AG04449 (cell line): ENCODE measurements at places on chromosomes 13 and 19.

- DNase-seq = no peak
Observed at GRCh38 chr19:19721896-19722295, 11.0 kb downstream of the ZNF14 start.

DNA sequence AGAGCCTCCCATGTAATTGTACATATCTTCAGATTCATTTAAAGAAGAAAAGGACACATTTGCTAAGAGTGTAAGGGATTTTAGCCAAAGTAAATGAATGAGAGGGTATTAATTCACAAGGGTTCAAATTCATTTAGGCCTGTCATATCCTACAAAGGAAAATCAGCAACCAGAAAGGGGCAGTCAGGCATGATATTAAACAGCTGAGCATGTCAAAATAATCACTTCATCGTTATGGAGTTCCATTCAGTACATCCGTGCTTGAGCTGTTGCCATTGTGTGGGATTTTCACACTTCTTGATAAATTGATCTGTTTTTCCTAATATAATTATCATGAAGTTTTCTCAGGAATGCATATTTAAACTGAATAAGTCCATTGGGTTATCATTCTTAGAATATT lies 567.1 kb downstream of the GPC5 start:
- DNase-seq = no peak

- DNase-seq = no peak
Observed at GRCh38 chr13:109329175-109329574, 457.2 kb downstream of the IRS2 start.

- no peak for DNase-seq
Observed at GRCh38 chr13:41981951-41982715, 21.2 kb upstream of the VWA8 start.

DNA sequence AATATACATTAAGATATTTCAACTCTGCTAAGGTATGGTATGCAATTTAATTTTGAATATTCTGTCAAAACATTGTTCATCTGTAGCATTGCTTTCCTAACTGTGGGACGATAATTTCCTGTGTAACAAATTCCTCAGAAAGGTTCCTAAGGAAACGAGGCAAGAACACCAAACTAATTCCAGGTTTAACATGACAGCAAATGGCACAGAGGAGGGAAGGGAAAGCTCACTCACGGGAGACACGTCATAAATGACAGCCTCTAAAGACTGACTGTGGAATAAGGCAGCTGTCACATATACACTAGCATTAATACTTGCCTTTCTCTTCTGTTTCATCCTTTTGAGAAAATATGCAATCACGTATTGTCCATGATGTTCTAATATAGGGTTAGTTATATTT lies 380.6 kb downstream of the LIG4 start:
- no peak for DNase-seq

DNA sequence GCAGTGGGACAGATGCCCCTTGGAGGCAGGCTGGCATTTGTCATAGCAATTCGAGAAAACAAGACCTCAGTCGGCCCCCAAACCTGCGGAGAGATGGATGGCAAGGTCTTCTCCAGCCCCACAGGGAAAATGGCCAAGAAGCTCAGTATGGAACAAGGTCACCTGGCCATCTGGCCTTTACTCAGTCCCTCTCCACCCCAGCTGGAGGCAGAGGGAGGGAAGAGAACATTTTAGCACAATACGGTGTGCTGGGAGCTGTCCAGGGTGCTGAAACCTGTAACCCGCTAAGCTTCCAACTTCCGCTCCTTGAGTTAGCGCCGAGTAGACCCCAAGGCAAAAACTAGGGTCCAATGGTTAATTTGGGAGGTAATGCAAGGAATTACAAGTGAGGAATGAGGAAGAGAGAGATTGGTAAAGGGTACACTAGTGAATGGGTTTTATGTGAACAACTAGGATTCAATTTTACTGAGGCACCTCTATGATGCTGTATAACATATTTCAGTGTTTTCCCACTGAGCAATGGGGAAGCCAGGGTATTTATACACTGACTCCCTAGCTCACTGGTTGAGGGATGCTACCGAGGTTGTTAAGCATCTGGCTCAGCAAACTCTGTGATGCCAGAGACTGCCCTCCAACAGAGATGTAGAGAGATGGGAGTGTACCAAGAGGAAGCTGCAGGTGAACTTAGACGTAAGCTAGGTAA lies 64.3 kb downstream of the CACNA1A start:
- no peak for DNase-seq

- no peak for DNase-seq
Observed at GRCh38 chr13:52896827-52897659, 48.6 kb upstream of the PCDH8 start.

DNA sequence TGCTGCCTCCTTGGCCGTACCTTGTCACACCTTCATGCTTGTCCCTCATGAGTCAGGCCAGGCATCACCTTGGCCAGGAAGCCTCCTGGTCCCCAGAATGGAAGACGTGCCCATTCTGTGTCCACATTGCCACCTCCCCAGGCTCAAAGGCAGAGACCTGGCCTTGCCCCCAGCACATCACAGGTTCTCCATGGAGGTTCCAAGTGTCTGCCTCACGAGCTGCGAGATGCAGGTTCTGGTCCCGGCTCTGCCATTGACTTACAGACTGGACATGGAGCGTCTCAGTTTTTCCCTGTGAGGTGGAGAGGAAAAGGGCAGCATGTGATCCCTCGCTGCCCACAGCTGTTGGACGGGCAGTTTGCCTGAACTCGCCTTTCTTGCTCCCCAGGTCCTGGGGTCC lies 9.1 kb upstream of the SLC7A10 start:
- no peak for DNase-seq

- DNase-seq = no peak
Observed at GRCh38 chr13:23488442-23488841, 54.9 kb upstream of the SACS start.

- no peak for DNase-seq
Observed at GRCh38 chr19:31304831-31305312, 44.4 kb downstream of the TSHZ3 start.

DNA sequence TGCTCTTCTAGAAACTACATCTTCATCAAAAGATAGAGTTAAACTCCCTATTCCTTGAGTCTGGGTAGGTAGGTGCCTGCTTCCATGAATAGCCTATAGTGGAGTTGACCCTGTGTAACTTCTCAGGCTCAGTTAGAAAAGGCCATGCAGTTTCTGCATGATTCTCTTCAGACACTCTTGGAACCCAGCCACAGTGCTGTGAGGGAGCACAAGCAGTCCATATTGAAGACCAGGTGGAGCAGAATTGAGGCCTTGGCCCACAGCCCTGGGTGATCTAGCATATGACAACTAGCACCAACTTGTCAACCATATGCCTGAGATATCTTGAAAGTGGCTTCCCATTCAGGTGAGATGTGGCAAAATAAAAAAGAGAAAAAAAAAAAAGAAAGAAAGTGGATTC lies 10.3 kb upstream of the PAN3 start:
- no peak for DNase-seq

GRCh38 chr19:33446330-33447293 lies 73.1 kb downstream of the CEBPG start:
- DNase-seq = no peak

DNA sequence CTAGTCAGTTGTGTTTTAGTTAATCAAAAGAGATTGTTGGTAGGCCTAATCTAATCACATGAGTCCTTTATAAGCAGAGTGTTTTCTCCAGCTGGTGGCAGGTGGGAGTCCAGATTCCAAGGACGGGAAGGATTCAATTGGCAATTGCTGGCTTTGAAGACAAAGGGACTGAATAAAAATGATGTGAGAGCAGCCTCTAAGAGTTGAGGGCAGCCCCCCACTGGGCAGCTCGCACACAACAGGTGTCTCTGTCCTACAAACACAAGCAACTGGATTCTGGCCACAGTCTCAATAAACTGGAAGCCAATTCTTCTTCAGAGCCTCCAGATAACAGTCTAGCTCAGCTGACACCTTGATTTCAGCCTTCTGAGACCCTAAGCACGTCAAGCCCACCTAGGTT lies 915.2 kb downstream of the PCDH9 start:
- DNase-seq = no peak

- peak; percentile 85 for DNase-seq
Observed at GRCh38 chr19:8569066-8569771, 8.0 kb downstream of the MYO1F start.

DNA sequence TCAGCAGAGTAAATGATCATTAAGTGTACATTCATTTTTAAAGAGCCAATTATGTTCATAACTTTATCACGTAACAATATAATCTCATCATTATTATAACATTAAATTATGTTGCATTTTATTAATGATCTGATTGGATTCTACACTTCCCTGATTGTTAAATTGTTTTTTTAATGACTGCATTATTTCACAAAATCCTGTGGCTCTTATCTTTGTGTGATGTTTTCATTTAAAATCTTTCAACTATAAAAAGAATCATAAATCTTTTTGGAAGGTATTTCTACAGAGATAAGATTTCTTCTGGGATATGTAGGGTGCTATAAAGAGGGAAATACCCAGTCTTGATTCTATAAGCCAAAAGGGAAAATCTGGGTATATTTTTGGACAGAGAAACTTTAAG lies 101.7 kb downstream of the ZIC5 start:
- no peak for DNase-seq

GRCh38 chr13:111911121-111911720 lies 155.7 kb upstream of the SOX1 start:
- no peak for DNase-seq

DNA sequence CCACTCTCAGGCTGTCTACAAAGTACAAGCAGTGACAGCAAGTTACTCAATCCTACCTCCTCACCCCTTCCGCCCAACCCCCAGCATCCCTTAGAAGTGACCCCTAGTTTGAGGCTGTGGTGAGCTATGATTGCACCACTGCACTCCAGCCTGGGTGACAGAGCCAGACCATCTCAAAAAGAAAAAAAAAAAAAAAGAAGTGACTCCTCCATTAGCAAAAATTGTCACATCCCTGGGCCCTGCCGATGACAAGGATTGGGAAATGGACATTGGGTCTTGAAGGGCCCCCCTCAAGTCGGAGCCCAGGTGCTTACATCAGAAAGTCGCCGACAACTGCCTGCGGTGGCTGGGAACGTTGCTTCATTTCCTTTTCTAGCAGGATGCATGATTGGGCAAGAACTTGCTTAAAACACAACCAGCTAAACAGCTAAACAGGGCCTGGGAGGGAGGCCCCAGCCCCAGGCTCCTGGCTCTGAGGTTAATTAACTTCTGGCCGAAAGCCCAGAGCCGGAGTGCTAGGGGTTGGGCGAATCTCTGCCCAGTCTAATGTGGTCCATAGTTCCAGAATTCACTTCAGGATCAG lies 15.3 kb downstream of the RAB3D start:
- peak; percentile 87 for DNase-seq

GRCh38 chr13:36717966-36718545 lies 44.2 kb downstream of the SERTM1 start:
- no peak for DNase-seq

DNA sequence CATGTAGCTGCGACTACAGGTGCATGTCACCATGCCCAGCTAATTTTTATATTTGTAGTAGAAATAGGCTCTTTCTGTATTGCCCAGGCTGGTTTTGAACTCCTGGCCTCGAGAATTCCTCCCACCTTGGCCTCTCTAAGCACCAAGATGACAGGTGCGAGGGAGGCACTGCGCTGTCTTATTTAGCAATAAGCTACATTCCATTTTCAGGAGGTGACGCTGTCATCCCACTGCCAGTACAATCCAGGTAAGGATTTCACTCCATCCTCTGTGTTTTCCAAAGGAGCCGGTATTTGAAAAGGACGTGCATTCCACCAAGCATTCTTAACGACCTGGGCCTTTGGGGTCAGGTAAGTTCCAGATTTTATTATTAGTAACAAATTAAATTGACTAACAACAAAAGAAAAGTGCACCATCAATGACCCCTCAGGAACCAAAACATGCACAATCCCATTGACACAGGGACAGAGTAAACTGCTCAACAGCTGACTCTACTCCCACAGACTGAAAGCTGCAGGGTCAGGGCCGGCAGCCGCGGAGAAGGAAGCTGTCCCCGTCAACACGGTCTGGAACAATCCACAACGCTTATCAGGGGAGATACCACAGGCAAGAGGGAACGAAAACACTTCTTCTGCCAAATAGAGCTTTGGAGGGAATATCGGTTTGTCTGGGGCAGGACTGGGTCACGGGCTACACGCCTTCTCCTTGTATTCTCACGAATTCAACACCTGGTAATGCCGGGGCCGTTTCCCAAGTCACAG lies 82.8 kb downstream of the INSR start:
- DNase-seq = no peak

GRCh38 chr19:11626252-11626651 lies 29.0 kb downstream of the ZNF627 start:
- DNase-seq = no peak

DNA sequence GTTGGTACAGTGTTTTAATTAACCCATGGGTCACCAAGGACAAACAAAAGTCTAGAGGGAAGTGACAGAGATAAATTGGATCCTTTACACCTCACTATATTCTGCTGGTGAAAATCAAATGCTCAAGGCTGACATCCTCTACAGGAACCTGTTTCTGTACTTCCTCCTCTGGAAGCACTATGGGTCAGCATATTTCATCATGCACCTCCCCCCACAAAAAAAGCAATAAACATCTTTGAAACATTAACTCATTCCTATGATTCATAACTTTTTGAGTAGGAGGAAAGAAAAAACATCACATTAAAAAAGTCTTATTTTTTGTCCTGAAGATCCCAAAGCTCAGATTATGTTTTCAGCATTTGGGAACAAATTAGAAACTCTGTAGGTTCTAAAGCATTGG lies 588.3 kb upstream of the SGCG start:
- no peak for DNase-seq

DNA sequence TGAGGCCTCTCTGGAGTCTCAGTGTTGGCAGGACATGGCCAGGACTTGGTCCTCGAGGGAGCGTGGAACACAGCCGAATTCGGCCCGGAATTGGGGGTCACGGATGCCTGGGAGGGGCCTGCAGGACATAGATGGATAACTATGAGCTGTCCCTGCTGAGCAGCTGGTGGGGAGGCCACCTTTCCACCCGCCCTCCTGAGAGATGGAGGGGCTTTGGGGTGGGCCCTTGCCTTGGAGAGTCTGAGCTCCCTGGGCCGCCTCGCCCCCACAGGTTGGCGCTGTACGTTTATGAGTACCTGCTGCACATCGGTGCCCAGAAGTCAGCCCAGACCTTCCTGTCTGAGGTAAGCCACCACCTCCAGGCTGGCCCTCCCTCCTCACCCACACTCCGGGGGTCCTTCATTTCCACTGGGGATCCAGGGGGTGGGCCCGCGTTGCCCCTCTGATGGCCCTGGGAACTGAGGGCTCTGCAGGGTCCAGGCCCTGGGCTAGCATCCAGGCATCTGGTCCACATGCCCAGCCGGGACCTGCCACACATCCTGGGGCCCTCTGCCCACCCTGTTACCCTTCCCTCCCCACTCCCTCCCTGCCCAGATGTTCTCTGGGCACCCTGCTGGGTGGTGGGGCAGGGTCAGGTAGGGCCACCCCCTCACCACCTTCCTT lies 8.0 kb downstream of the SSBP4 start:
- no peak for DNase-seq

GRCh38 chr13:23928985-23929384 lies 31.7 kb upstream of the C1QTNF9B start:
- peak; percentile 59 for DNase-seq

DNA sequence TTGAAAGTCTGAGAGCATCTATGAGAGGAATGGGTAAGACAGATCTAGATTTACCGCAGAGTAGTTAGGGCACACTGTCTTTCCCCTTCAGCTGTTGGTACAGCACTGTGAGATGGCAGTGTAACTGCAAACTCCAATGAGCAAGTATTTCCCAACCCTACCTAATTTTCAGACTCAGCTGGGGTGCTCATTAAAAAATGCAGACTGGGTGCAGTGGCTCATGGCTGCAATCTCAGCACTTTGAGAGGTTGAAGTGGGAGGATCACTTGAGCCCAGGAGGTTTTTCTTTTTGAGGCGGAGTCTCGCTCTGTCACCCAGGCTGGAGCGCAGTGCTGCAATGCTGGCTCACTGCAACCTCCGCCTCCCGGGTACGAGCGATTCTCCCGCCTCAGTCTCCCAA lies 12.6 kb downstream of the QPCTL start:
- no peak for DNase-seq

GRCh38 chr13:100088644-100089464 lies at the start of gene PCCA:
TSS of gene PCCA (plus strand) at chr13:100089093. CDS start at chr13:100089121, 28 bp downstream.
- peak; percentile 46 for DNase-seq
